ENCODE measurements at places on chromosomes 2 and 18. TPM values are rescaled to one million over a fixed set of nuclear protein-coding genes. Genes with fewer than 3 reads are reported as not detected.

The FBXO36 gene
- 2.2 TPM for total RNA-seq

The CD8B gene
- total RNA-seq, result 0.37 TPM

The TOGARAM2 gene
- 0.52 TPM for total RNA-seq

The ICOS gene
- 0.14 TPM for total RNA-seq

The ZNF513 gene
- 15.7 TPM for total RNA-seq

The SGPP2 gene
- not detected for total RNA-seq

The CGREF1 gene
- 27.8 TPM for total RNA-seq

The TANC1 gene
- 35.1 TPM for total RNA-seq

The HTR2B gene
- 4.9 TPM for total RNA-seq

The SCN7A gene
- total RNA-seq, result 3.2 TPM

The PLEK gene
- 10.8 TPM for total RNA-seq

The IL36B gene
- total RNA-seq, result not detected

The TIA1 gene
- total RNA-seq, result 77.3 TPM

The GULP1 gene
- total RNA-seq, result 25.9 TPM

The PROKR1 gene
- total RNA-seq, result not detected

The PAX3 gene
- total RNA-seq, result 0.37 TPM

The HOXD1 gene
- total RNA-seq, result 0.46 TPM

The CXCR1 gene
- total RNA-seq, result 1.1 TPM
